ENCODE measurements at places on chromosomes 6 and 20.

- no peak for DNase-seq
Measured at GRCh38 chr20:53258741-53259140, 286.6 kb downstream of the TSHZ2 start.

DNA sequence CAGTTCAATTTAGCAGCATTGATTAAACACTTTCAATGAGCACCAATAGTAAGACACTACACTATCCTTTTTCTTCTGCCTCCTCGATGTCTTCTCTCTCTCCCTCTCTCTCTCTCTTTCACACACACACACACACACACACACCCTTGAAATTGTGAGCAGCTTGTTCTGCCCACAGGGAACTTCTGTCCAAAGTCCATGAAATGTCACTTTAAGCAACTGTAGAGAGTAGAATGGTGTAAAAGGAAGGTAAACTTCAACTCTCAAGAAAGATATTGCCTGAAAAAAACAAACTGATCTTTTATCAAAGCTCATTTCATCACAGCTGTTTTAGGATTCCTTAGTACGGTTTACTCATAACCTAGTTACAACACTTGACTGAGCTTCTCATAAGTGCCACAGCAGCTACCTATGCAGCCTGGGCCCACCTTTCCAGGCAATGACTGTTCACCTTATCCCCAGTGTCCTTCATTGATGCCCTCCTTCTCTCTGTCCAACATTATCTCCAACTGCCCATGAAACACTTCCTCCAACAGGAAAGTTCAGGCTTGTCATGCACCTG, 107.0 kb downstream of the TNFRSF21 start:
- DNase-seq: no peak

DNA sequence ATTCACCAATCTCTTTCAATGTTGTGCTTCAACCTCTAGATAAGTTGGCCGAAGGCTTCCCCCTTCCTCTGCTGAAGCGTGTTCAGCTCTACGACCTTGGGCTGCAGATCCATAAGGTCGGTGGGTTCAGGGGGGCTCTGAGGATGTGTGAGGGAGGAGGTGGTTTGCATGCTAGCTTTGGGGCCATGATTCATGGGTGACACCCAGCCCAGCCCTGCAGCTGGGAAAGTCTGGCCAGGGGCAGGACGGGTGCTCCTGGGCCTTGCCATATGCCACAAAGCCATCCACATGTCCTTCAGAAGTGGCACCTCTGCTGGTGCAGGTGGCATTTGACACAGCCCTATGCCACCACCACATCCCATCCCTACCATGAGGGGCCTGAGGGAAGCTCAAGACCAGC, 27.6 kb downstream of the LBP start:
- no peak for DNase-seq

DNA sequence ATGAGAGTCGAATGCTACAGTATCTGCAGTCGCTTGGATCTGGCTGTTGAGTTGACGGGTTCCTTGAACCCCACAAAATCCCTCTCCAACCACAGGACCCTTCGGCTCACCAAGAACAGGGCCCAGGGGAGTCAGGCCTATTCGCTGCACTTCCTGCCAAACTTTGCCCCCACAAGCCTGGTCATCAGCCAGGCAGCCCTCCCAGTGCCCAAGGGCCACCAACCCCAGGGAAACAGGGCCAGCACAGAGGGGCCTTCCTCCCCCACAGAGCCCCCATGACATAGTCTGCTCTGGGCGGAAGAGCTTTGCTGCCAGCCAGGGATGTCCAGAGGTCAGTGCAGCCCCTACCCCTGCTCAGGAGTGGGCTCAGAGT, 34.5 kb upstream of the MRGBP start:
- no peak for DNase-seq

DNA sequence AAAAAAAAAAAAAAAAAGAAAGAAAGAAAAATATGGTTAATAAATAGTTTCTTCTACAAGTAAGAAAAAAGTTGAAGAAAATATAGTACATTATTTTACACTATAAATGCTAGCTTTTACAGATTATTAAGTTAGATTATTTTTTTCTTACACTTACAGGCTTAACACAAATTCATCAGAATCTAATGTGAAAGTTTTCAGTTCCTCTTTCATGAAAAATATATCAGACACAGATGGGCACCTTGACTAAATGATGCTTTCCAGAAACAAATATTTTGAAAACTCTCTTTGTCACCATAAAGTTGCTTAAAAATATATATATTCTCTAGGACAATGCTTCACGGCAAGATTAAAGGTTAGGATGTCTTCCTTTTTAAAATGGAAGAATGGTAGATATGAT, 321.8 kb upstream of the HSF2 start:
- DNase-seq: no peak

DNA sequence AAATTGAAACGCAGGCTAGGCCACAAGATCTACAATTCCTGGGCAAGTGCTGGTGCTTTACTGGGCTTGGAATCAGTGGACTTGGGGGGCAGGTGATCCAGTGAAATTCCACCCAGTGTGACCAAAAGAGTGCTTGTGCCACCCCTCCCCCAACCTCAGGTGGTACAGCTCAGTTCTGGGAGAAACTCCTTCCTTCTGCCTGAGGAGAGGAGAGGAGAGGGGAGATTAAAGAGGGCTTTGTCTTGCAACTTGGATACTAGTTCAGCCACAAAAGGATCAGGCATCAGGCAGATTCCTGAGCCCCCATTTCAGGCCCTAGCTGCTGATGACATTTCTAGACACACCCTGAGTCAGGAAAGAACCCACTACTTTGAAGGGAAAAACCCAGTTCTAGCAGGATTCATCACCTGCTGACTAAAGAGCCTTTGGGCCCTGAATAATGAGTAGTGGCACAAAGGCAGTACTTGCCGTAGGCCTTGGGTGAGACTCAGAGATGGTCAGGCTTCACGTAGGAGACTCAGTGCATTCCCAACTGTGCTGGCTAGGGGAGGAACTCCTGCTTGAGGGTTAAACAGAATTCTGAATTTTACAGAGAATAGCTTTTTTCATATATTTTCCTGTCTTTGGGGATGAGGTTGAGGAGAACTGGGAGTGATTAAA, 446.7 kb downstream of the BMP2 start:
- DNase-seq: no peak

DNA sequence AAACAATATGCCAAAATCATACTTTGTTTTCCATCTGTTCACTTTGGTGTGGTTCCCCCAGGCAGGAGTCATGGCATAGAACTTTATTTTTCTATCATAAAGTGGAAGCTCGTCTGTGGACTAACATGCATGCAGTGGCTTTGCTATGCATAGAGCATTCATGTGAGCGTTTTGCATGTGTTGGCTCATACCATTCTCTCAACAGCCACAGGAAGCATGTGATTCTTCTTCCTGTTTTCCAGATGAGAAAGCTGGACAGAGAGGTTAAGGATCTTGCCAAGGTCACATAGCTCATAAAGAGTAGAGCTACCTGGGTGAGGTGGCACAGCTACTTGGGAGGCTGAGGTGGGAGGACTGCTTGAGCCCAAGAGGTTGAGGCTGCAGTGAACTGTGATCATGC, 123.4 kb upstream of the HDGFL1 start:
- DNase-seq: no peak

- DNase-seq: no peak
Measured at GRCh38 chr6:93416571-93417420, 2.6 kb downstream of the EPHA7 start.

DNA sequence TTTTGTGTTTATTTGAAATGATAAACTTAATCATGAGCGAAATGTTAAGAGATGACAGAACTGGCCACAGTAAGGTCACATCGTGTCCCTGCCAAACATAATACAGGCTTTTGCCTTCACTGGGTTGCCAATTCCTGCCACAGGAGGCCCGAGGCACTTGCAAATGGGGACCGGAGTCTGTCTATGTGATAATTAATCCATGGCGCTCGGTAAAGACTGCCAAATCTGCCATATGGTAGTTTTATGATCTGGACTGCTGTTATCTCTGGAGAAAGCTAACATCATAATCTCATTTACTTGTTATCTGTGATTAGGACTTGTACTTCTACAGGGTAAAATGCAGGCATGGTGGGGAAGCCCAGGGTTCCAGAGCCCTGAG, 170.5 kb upstream of the TSHZ2 start:
- no peak for DNase-seq

DNA sequence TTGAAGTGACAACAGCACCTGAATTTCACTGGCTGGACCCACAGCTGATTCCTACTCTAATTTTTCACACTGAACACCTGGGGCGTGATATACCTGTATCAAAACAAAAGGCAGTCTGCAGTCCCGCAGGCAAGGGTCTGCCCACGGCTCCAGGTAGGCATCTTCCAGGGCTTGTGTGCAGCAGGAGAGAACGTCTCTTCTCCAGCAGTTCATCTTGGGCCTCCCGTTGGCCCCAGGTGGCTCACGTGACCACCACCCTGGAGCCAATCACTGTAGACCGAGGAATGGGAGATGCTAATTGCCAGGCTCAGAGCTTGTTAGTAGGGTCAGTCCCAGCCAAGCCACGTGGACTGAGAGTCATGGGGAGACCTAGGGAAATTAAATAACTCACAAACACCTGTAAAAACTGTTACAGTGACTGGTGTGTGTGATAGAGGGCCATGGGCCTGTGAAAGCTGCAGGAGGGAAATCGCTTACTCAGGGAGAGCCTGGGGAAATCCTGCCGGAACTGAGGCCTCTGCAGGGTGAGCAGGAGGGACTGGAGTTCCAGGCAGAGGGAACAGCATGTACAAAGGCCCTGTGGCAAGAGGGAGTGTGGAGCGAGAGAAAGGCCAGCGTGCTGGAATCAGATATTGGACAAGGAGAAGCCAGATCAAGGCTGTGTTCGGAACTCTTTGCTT, 83.4 kb downstream of the EYA2 start:
- DNase-seq: no peak

GRCh38 chr6:52483671-52484003, 63.5 kb downstream of the EFHC1 start:
- no peak for DNase-seq

- DNase-seq: no peak
Measured at GRCh38 chr20:58328836-58329235, 19.3 kb downstream of the RAB22A start.

GRCh38 chr6:30483677-30484279, 5.5 kb upstream of the HLA-E start:
- peak; percentile 40 for DNase-seq

DNA sequence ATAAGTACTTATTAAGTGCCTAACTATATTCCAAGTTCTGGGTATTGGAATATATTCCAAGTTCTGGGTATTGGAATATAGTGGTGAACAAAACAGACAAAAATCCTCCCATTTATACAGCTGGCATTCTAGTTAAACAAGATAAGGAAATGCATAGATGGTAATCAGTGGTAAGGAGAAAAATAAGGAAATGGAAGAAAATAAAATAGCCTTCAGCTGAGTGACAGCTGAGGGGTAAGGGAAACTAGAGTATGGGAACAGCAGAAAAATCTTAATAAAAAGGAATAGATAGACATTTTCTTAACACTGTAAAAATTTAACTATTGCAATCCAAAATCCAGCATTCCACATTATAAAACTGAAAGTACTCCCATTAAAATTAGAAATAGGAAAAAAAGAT, 17.2 kb upstream of the WFDC10A start:
- DNase-seq: no peak

- DNase-seq: no peak
Measured at GRCh38 chr6:14379568-14379967, 262.0 kb downstream of the CD83 start.

GRCh38 chr6:1363729-1364572, 25.4 kb upstream of the FOXF2 start:
- DNase-seq: no peak

DNA sequence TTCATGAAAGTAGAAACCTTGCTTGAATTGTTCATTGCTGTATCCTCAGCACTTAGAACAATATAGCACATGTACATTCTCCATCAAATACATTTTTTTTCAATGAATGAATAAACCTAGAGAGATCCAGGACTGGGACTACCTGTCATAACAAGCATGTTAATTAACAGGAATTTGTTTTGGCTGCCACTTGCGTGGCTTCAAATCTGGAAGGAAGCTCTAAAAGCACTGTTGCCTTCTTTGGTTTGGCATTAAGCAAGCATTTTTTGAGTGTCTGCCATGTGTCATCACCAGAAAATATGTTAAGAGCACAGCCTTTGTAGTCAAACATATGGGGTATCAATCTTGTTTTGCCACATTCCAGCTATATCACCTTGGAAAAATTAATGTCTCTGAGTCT, 131.9 kb upstream of the BACH2 start:
- no peak for DNase-seq

- no peak for DNase-seq
Measured at GRCh38 chr6:167898673-167899311, 72.1 kb downstream of the AFDN start.

Measured in NCI-H226 (cell line).